ENCODE measurements at places on chromosomes 16 and 17.
A peak's percentile ranks its signal among the peaks of the same experiment; 100 is the strongest.

- no peak for DNase-seq
These were observed 33.1 kb downstream of the HS3ST2 start for GRCh38 chr16:22847100-22847499.

- peak; percentile 78 for DNase-seq
These were observed 12.5 kb downstream of the SREBF1 start for GRCh38 chr17:17824119-17824782.

DNA sequence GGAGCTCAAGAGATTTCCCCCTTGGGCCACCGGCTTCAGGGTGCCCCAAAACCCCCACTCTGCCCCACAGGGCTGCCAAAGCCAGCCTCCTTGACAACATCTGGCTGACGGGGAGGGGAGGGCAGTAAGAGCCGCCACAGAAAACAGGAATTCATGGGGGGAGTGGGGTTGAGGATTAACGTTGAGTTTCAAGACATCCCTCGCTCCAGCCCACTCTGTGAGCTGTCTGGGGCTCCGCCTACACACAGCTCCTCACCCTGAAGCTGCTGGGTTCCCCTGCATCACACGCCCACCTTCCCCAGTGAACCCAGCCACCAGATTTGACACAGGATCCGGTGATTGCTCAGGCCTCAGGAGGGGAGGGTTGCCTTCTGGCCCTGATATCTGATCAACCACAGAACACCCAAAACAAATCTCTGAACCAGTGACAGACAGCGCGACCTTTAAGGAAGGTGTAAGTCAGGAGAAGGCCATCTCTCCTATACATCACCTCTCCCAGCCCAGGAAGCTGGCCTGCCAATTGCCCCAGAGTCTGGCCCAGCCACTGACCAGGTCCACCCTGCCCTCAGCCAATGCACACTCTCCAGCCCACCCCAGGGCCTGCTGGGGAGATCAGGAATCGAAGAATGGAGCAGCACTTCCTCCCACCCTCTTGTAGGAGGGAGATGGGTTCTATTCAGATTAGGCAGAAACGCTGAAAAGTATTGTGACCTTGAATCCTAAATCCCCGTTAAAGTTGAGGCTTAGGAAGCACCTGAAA is 132.1 kb downstream of the CLEC16A start:
- peak; percentile 82 for DNase-seq

DNA sequence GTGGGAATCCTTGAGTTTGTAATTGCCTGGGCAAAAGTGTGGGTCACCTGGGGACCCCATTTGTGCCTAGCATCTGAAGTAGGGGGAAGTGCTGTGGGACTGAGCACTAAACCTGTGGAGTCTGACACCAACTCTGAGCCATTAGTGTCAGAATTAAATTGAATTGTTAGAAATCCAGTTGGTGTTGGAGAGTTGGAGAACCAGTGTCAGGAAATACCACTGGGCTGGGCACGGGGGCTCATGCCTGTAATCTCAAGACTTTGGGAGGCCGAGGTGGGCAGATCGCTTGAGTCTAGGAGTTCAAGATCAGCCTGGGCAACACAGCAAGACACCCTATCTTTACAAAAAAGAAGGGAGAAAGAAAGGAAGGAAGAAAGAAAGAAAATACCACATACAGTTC is 67.5 kb upstream of the BRD7 start:
- DNase-seq = no peak

DNA sequence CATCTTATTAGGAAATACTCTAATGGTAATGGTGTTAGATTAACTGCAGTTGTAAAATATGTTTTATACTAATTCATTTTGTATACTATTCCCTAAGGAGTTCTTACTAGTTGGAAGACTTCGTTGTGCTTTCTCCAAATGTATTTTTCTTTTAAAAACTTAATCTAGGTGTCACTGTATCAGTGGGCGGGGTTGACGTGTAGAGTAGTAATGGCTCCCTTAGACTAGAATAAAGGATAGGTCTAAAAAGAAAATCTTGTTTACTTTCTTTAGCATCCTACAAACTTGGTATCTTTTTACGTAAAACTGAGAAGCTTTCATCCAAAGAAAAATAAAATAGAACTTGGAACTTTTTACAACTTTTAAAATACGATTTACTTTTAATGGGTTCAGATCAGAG is 55.0 kb upstream of the MRC2 start:
- no peak for DNase-seq

DNA sequence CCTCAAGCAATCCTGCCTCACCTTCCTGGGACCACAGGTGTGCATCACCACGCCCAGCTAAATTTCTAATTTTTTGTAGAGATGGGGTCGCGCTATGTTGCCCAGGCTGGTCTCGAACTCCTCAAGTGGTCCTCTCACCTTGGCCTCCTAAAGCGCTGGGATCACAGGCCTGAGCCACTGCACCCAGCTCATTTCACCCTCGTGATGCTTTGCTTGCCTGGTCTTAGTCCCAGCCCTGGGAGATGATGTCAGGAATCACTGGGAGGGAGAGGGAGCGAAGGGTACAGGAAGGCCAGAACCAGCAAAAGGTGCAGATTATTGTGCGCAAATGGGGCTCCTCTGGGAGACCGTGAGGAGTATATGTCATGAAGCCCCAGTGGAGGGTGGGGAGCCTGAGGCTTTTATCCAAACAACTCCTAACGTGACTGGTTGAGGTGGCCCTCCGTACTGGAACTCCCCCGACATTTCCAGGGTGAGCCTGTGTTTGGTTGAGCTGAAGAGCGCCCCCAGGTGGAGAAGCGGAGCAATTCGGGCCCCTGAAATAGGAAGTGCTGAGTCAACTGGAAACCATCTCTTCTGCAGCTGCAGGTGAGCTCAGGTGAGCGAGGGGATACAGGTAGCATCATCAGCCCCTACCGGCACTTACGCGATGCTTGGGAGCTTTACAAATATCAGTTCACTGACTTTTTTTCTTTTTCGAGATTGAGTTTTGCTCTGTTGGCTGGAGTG is 41.2 kb upstream of the HAPSTR1 start:
- no peak for DNase-seq

- no peak for DNase-seq
These were observed 466 bp upstream of the HSF4 start for GRCh38 chr16:67163999-67164558.

- DNase-seq = no peak
These were observed 40.8 kb downstream of the METRNL start for GRCh38 chr17:83119987-83120864.

GRCh38 chr17:15091825-15092224 is 173.3 kb downstream of the PMP22 start:
- no peak for DNase-seq

DNA sequence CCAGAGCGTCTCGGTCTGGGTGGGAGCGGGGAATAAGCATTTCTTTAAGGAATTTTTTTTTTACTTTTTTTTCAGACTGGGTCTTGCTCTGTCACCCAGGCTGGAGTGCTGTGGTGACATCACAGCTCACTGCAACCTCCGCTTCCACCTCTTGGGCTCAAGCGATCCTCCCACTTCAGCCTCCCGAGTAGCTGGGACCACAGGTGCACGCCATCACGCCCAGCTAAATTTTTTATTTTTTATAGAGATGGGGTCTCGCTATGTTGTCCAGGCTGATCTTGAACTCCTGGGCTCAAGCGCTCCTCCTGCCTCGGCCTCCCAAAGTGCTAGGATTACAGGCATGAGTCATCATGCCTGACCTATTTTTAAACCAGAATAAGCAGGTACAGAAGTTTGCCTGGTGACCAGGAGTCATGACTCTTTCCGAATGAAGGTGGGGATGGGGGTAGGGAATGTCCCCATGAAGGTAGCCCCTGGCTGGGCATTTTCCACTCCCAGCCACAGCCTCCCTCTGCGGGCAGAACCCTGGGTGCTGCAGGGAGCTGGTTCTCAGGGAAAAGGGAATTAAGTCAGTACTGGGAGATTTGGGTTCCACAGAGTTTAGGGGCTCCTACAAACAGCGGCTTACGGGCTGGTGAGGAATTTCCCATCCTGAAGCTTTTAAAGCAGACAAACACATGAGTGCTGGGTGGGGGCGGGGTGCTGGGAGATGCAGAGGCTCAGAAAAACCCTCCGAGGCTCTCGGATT is 48.3 kb downstream of the TBC1D16 start:
- no peak for DNase-seq

GRCh38 chr16:4240624-4241023 is 1.3 kb downstream of the SRL start:
- DNase-seq = no peak

DNA sequence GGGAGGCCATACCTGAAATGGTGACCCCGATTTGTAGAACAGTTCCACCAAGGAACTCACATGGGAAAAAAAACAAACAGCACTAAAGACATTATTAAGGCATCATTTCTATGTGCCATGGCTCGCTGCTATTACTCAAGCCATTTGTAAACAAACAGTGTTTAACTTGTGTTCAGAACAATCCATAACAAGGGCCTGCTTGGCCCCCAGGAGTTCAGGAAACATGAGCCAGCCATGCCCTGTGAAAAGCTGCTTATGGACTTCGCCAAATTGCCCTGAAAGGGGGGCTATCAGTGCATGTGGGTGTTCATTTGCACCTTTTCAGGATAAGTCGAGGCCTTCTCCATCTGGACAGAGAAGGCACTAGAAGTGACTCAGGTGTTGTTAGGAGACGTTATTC is 8.0 kb downstream of the POLR3K start:
- DNase-seq = no peak

- DNase-seq = no peak
These were observed 723.4 kb downstream of the MAF start for GRCh38 chr16:78877114-78877655.

GRCh38 chr17:76956846-76957540 is 88.8 kb downstream of the MGAT5B start:
- no peak for DNase-seq

GRCh38 chr17:83190004-83190385 is 110.6 kb downstream of the METRNL start:
- DNase-seq = no peak

DNA sequence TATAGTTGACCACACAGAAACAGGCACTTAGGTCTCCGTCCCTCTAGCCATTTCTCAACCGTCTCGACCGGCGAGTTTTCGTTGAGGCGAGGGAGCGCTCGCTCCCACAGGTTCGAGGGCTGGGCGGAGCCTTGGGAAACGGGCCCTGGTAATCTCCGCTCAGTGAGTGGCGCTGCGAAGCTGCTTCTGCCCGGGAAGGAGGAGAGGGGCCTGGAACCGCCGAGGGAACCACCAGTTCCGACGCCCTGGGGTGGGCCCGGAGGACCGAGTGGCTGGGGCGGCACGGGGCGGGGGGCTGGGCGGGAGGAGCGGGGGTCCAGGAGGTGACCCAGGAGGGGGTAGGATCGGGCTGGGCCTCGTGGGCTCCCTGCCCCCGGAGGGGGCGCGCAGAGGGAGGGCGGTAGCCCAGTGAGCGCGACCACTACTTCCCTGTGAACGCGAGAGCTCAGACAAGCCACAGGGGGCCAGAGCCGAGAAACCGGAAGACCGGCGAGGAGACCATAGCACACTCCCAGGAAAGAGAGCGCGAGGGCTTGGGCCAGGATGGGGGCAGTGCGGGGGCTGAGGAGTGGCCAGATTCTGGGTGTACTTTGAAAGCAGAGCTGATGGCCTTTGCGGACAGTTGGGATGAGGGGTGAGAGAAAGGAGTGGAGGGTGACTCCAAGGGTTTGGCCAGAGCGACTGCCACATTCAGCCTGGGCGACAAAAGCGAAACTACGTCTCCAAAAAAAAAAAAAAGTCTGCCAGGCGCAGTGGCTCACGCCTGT is 29.9 kb upstream of the ARL4D start:
- peak; percentile 64 for DNase-seq

DNA sequence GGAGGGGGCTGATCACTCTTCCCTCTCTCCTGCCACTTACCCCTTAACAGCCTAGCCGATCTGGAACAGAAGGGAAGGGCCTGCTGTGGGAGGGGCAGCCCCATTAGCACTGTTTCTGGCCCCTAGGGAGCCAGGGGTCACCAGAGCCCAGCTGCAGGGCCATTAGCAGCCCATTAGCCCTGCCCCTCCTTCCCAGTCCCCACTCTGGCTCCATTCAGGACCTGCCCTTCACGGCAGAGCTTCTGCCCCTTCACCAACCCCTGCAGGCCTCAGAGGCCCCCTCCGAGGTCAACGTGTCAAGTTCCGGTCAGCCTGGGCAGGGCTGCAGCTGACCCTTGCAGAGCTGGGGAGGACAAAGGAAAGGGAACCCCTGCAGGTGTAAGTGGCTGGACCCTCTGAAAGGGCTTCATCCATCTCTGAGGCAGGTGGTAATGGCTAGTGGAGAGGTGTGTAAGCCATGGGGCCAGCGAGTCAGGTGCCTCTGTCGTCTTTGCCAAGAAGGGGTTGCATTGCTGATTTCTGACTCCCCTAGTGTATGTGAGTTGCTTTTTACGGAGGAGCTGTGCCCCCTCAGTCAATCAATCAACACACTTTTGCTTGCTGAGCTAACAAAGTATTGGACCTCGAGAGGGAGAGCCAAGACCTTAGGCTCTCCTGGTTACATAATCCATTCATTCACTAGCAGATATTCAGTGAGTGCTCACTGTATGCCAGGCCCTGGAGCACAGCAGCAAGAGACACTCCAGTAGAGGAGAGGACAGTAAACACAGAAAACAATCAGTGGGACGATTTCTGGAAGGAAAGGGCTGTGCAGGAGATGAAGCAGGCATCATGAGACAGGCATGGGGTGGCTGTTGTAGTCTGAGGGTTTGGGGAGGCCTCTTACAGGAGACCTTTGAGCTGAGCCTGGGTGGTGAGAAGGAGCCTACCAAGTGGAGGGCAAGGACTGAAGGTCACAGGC is 18.2 kb upstream of the KCNJ12 start:
- DNase-seq = no peak

DNA sequence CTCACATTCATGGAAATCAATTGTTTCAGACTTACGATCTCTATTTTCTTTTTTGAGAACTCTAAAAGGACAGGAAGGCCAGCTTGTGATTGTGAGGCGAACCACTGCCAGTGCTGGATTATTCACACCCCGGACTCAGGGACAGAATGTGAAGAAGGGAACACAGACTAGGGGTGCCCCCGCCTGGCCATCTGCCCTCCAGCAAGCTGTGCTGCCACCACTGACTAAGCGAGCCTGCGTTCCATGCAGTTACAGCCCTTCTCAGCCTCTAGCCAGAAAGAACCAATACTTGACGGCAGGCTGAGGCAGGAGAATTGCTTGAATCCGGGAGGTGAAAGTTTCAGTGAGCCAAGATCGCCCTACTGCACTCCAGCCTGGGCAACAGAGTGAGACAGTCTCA is 2.8 kb downstream of the HAGH start:
- DNase-seq = no peak

DNA sequence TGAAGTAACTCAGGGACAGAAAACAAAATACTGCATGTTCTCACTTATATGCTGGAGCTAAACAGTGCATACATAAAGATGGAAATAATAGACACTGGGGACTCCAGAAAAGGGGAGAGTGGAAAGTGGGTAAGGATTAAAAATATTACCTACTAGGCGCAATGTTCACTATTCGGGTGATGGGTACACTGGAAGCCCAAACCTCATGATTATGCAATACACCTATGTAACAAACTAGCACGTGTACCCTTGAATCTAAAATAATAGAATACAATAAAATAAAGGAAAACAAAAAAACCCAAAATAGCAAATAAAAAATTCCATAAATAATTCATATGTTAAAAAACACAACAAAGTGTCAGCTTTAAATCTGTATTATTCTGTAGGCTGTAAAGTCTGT is 56.9 kb downstream of the MAP2K6 start:
- DNase-seq = no peak

DNA sequence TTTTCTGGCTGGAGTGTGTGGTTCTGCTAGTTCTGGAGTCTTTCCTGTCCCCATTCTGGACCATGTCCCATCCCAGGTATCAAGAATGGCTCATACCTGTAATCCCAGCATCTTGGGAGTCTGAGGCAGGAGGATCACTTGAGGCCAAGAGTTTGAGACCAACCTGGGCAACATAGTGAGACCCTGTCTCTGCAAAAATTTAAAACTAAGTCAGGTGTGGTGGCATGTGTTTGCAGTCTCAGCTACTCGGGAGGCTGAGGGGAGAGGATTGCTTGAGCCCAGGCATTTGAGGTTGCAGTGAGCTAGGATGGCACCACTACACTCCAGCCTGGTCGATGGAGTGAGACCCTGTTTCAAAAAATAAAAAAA is 15.3 kb upstream of the WNT3 start:
- DNase-seq = no peak

Measured in stimulated activated naive CD8-positive, alpha-beta T cell treated with anti-CD3 and anti-CD28 coated beads, Interleukin-15, amount 100 ng/mL, for 72 hours (primary cell).